ENCODE measurements at places on chromosomes 3 and 15. TPM values are rescaled to one million over a fixed set of nuclear protein-coding genes. Genes with fewer than 3 reads are reported as not detected.

Gene GOLGA6L7
- not detected for total RNA-seq

Gene CCNDBP1
- total RNA-seq: 23.4 TPM

Gene TNFAIP8L3
- 0.67 TPM for total RNA-seq

Gene GPR156
- 2.1 TPM for total RNA-seq

Gene CFAP100
- total RNA-seq: not detected

Gene HES1
- 12.2 TPM for total RNA-seq

Gene SLC35A5
- 36.5 TPM for total RNA-seq

Gene ABI3BP
- total RNA-seq: not detected

Data from H1 (cell line).